ENCODE measurements at places on chromosomes 4 and X.

- DNase-seq, result no peak
Observed at GRCh38 chr4:122480655-122481487, 24.3 kb upstream of the IL2 start.

- no peak for DNase-seq
Observed at GRCh38 chrX:150512461-150512901, 55.9 kb upstream of the MTM1 start.

- DNase-seq, result no peak
Observed at GRCh38 chrX:15947648-15948317, 93.2 kb upstream of the AP1S2 start.

DNA sequence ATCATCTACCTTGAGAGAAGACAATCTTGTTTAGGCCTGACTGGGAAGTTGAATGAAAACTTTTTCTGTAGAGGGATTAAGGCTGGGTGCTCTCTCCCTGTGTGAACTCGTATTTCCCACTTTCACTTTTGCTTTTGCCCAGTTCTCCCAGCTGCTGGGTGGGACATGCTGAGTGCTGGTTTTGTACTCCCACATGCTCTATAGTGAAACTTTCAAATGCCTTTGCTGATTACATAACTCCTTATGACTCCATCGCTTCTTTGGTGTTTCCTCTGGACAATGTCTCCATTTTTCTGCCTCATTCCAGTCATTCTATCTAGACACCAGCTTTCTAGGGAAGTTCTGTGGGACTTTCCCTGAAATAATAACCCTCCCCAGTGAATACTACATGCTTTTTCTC, 100.5 kb downstream of the CLNK start:
- no peak for DNase-seq

DNA sequence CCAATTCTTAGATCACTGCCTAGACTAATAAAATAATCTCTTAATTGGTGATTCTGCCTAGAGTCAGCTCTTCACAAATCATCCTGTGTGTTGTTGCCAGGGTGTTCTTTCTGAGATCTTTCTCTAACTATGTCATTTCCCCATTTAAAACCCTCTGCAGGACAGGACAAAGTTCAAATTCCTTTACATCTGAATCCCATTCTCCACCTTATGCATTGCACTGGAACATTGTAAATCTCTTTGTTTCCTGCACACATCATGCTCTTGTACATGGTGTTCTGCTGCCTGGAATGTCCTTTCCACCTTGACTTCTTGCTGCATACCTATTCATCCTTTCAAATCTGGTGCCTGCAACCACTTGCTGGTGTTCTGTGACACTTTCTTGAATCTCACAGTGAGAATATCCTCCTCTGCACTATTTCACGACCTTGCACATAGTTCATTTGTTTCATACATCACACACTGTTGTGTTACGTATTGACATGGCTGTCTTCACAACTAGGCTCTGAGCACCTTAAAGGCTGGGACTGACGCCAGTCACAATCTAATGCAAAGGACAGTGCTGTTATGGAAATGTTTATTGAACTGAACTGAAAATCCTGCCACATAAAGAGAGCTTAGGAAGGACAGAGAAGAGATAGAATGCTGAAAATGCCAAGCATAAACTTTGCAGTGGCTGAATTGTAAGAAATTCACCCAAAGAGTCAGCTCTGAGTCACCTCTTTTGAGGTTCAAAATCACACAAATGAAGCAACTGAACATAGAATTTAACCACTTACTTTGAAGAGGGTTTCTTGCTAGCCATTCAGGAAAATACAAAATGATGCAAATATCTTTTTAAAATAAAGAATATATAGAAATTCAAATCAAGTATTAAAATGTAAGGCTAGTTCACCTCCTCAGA, 26.4 kb upstream of the SMIM14 start:
- no peak for DNase-seq

DNA sequence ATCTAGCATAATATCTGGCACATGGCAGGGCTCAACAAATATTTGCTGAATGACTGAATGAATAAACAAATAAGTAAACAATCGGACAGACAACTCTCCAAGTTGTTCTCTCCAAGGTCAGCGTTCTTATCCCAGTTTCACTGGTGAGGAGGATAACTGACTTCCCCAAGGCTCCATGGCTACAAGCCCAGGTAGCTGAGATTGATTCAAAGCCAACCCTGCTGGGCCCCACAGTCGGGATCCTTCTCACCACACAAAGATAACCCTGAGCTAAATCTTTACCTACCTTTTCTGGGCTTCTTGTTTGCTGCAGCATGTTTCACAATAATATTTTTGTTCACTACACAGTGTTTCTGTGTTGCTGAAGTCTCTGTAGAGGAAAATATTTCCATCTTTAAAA, 54.9 kb downstream of the USP46 start:
- DNase-seq, result no peak

- DNase-seq, result no peak
Observed at GRCh38 chr4:40300371-40301162, 34.6 kb upstream of the CHRNA9 start.

- no peak for DNase-seq
Observed at GRCh38 chr4:153466949-153467896, 1.1 kb downstream of the TMEM131L start.

- no peak for DNase-seq
Observed at GRCh38 chr4:111812760-111813159, 332.5 kb upstream of the FAM241A start.

GRCh38 chrX:568311-568710, 62.3 kb upstream of the SHOX start:
- DNase-seq, result no peak

DNA sequence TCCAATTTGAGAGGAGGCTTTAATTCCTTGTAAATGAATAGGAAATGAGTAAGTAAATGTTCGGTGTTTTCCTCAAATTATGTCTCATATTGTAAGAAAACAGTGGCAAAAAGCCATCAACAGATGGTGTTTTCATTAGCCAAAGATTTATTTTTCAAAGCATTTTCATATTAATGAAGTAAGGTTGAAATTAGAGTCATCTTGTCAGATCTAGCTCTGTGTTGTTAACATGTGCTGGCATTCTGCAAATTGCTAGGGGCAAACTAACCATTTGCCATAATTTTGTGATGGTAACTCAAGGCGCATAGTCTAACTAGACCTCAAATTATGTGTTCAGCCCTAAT, 24.7 kb downstream of the MID2 start:
- no peak for DNase-seq
